NCI-H1930 (cell line): ENCODE measurements at places on chromosomes 7 and 10.

- no peak for DNase-seq
Measured at GRCh38 chr7:55570218-55570873, 2.0 kb downstream of the VOPP1 start.

GRCh38 chr10:132888898-132889490, 53.4 kb downstream of the CFAP46 start:
- no peak for DNase-seq

DNA sequence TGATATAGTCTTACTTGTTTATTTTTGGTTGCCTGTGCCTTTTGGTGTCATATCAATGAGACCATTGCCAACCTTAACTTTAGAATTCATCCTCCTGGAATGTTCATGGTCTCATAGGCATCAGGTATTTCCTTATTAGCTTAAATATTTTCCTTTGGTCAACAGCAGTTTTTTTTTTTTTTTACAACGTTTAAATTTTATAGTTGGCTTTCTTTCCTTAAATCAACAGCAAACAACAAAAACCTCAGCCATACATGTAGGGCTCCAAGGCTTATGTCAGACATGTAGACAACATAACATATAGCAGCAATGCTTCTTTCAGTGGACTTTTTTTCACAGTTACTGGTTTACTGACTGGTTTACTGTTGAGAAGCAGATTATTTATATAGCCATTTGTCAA, 22.7 kb downstream of the ENTPD7 start:
- no peak for DNase-seq

DNA sequence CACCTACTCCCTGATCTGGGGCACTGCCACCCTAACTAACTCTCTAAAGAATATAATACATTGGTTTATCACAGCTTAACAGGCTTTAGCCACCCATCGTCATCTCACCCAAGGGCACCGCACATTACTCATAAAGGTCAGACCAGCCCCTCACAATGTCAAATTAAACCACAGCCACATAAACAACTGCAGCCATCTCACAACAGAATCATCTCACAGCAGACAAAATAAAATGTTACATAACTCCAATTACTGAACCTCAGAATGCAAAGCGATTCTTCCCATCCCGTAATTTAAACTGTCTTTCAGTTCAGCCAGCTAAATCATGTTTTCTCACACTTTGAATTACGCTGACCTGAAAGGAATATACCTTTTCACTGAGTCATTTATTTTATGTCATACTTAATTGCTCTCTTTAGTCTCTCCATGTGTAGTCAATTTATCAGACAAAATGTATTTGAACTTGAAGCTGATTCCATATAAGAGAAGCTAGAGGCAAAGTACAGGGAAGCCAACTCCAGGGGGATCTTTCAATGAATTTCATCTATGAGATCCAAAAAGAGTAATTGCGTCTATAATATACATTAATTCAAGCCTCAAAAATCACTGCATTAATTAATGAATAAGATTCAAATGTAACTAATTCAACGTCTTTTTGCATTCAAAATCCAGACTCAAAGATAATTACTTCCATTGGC, 96.9 kb upstream of the NEBL start:
- DNase-seq, result no peak

GRCh38 chr10:49177391-49178355, 10.5 kb downstream of the TMEM273 start:
- no peak for DNase-seq

DNA sequence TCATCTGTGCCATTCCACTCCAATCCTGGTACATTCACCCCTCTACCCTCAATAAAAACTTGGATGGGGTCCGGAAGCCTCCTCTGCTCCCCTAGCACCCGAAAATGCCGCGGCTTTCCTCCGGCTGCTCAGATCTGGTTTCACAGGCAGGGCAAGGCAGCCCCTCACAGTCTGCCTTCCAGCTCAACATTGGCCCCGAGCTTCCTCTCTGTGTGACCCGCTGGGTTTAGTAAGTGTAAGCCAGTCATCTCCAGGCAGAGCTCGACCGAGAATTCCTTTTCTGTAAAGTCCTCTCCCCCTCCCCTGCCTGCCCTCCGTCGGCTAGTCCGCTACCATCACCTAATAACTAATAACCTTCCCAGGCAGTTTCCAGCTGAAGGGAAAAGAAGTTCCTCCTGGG, 3.4 kb downstream of the INHBA start:
- no peak for DNase-seq

- no peak for DNase-seq
Measured at GRCh38 chr7:41777894-41778596, 75.2 kb upstream of the INHBA start.

GRCh38 chr7:150959739-150960734, 18.1 kb downstream of the KCNH2 start:
- DNase-seq, result no peak

DNA sequence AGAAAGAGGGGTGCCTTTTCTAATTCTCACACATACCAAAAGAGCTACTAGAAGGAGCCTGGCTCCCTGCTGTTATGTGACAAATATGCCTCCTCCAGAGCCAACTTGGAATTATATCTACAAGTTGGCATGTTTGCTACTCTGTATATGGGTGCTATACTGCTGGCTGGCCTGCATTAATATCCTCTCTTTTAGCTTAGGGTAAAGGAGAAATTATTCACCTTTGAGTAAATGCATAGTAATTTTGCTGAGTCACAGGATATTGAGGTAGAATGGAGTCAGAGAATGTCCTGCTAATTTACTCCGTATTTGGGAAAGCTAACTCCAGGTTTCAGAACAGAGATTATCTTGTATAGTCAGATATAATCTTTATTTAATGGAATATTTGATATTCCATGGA, 24.2 kb upstream of the LIPN start:
- no peak for DNase-seq

- no peak for DNase-seq
Measured at GRCh38 chr10:129104266-129105045, 362.6 kb upstream of the MGMT start.

GRCh38 chr10:129760003-129760315, 204.1 kb downstream of the EBF3 start:
- DNase-seq, result no peak

GRCh38 chr7:130153211-130153908, 51.8 kb downstream of the TMEM209 start:
- DNase-seq, result no peak

GRCh38 chr10:89032141-89032891, 41.7 kb downstream of the FAS start:
- no peak for DNase-seq

DNA sequence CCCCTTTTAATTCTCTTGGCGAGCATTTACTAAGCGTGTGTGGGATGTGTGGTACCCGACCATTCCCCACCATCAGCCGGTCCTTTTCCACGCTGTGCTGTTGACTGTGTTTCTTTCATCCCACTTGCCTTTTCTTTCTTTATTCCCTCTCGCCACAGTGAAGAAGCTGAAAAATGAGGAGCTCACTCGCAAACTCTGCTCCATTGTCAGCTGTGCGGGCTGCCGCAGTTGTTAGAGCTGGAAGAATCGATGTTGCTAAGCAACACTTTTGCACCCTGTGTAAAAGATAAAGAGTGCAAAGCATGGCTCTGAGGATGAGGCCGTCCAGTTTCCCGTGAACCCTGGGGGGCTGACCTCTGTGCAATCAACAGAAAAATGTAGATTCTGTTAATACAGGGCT, 203.1 kb upstream of the NEBL start:
- no peak for DNase-seq

- DNase-seq, result no peak
Measured at GRCh38 chr7:146683439-146683838, 566.8 kb downstream of the CNTNAP2 start.

- DNase-seq, result no peak
Measured at GRCh38 chr7:140607441-140607989, 33.1 kb downstream of the DENND2A start.

- DNase-seq, result no peak
Measured at GRCh38 chr10:14616955-14617730, 157.6 kb downstream of the FAM107B start.

- no peak for DNase-seq
Measured at GRCh38 chr10:56487746-56488145, 126.7 kb upstream of the ZWINT start.

- DNase-seq, result no peak
Measured at GRCh38 chr7:110827936-110828335, 263.0 kb upstream of the LRRN3 start.

- no peak for DNase-seq
Measured at GRCh38 chr10:7111561-7111960, 299.3 kb downstream of the SFMBT2 start.

- DNase-seq, result no peak
Measured at GRCh38 chr10:44958196-44958897, 1.3 kb upstream of the RASSF4 start.

- DNase-seq, result no peak
Measured at GRCh38 chr7:25527665-25528170, 299.4 kb upstream of the NPVF start.

- no peak for DNase-seq
Measured at GRCh38 chr10:3154666-3155065, 17.9 kb downstream of the PITRM1 start.

GRCh38 chr7:45911311-45911710, 9.8 kb downstream of the IGFBP3 start:
- DNase-seq, result no peak

- DNase-seq, result no peak
Measured at GRCh38 chr10:4057725-4058513, 272.9 kb upstream of the KLF6 start.
